ENCODE measurements at places on chromosomes 2 and 18. TPM values are rescaled to one million over a fixed set of nuclear protein-coding genes. Genes with fewer than 3 reads are reported as not detected.

ARHGAP15 gene
- not detected for polyA plus RNA-seq

MGAT5 gene
- 34.0 TPM for polyA plus RNA-seq

GALR1 gene
- not detected for polyA plus RNA-seq

DNA sequence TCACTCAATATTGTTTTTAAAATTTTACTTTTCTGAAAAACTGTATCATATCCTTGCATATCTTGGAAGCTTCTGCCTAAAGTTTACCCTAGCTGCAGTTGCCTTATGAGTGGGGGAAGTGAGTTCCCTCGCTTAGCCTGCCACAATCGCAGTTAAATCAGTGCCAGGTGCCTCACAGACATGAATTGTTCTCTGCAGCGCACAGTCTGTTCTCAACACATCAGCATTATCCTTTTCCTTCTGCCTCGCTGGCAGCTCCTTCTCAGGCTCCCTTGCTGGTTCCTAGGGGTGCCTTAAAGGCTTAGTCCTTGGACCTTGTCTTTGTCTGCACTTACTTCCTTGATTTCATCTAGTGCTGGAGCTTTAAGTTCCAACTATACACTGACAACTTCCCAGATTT lies 132.8 kb downstream of the TTC27 start:
- no peak for DNase-seq

DNA sequence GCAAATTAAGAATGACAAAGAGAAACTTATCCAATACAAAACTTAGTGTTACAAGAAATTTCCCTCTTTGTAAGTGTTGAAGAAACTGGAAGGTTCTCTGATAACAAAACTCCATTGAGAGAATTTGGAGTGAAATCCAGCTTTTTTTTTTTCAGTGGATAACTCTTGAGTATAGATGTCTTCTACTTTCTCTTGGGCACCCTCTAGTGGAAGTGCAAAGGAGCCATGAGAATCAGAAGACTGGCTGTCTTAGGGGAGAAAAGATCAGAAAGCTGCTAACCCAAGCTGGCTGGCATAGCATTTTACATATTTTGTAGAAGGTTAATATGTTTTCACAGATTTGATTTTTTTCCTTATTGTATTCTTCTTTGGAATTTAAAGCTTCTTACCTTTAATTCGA lies 138.8 kb upstream of the SATB2 start:
- DNase-seq = no peak

DNA sequence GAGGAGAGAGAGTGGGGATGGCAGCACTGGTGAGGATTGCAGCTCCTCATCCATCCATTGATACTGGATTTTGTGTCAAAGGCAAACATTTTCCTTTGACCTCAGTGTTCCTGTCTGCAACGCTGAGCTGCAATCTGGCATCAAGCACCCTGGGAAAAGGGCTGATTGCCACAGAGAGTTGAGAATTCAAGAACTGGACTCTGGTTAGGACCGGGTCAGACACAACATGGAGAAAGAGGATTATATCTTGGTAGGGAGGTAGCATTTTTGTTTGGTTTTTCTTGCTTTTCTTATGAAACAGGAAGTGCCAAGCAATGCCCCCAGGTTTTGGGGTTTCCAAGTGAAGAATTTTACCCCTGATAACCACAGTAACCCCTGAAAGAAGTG lies 81.9 kb upstream of the PKDCC start:
- DNase-seq = no peak

GRCh38 chr2:134202371-134202770 lies 51.5 kb upstream of the MGAT5 start:
- DNase-seq = no peak

- no peak for DNase-seq
Observed at GRCh38 chr2:30336978-30337841, 105.9 kb downstream of the LBH start.

DNA sequence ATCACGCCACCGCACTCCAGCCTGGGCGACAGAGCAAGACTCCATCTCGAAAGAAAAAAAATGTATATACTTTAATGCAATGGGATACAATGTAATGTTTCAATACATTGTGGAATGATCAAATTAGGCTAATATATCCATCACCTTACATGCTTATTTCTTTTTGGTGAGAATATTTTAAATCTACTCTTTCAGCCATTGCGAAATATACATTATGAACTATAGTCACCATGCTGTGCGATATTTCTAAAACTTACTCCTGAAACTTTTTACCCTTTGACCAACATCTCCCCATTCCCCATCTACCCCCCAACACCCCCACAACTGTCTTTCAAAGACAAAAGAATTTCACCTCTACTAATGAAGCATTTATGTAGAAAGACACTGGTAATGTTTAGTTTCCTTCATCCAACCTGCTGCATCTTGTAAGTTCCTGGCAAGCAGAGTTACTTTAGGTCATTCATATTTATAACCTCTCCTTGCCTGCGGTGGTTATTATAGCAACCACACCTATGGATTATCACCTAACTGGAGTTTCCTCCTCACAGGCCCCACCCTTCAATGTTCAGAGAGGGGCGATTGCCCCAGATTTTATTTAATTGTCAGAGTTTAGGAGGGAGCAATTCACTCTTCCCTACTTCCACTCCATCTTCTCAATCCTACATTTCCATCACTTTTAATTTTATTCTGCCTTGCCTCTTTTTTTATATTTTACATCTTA lies 1.2 kb upstream of the ME2 start:
- DNase-seq = no peak

GRCh38 chr2:47301277-47301618 lies 101.7 kb upstream of the MSH2 start:
- no peak for DNase-seq

DNA sequence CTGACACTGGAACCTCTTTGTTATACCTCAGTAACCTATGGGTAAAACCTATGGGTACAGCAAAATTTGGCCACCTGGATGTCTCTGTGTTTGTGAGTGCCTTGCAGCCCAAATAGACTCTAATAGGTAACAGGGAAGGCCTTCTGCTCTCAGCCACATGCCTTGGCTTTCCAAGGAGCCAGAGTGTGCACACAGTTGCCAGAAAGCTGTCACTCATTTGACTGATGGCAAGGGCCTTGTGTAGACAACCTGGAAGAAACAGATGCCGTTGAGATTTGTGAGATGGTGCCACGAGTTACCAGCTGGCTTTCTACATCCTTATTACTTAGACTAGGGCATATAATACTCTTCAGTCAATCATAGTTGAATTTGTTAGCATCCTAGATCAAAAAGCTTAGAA lies 90.1 kb upstream of the RAB12 start:
- no peak for DNase-seq

GRCh38 chr18:30487962-30488361 lies 554.6 kb downstream of the DSC3 start:
- no peak for DNase-seq

All from BJ (cell line).